ENCODE measurements at places on chromosomes 3 and 15.
A peak's percentile ranks its signal among the peaks of the same experiment; 100 is the strongest.

GRCh38 chr3:13637953-13638352 is 89.0 kb downstream of the FBLN2 start:
- DNase-seq = no peak

- DNase-seq = no peak
These were observed 5.1 kb downstream of the SLC24A1 start for GRCh38 chr15:65626856-65627255.

GRCh38 chr3:22377421-22377820 is 626.4 kb upstream of the ZNF385D start:
- DNase-seq = no peak

GRCh38 chr3:105316331-105316730 is 50.4 kb upstream of the ALCAM start:
- no peak for DNase-seq

DNA sequence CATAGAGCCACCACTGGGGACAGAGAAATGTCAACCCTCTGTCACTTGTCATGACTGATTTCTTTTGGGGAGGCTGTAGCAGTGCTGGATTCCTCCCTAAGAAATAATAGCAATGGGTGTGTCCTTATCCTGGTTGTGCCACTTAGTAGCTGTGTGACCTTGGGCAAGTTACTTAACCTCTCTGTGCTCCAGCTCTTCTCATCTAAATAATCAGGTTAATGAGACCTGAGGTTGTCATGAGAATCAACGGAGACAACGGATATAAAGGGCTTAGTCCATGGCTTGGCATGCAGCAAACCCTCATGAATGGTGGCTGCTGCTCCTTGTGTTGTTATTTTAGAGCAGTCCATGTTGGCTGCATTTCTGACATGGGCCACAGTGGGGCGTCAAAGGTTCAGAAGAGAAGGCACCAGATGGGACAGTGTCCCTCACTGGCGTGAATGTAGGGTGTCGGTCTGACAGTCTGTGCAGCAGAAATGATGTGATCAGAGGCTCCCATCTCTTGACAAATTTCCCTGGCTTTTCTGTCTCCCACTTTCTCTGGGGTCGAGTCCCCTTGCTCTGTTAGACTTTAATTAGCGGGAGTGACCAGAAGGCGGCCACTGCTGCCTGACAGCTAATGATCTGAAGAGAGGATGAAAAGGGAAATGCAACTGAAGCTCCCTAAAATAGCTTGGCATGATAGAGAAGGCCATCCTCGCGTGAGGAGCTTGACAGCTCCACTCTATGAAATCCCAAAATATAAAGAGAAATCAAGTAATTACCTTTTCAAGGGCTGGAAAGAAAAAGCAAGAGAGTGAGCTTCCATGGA is 209.4 kb downstream of the CADPS start:
- DNase-seq = peak; percentile 75

- no peak for DNase-seq
These were observed 20.0 kb upstream of the CMTM7 start for GRCh38 chr3:32371461-32372212.

DNA sequence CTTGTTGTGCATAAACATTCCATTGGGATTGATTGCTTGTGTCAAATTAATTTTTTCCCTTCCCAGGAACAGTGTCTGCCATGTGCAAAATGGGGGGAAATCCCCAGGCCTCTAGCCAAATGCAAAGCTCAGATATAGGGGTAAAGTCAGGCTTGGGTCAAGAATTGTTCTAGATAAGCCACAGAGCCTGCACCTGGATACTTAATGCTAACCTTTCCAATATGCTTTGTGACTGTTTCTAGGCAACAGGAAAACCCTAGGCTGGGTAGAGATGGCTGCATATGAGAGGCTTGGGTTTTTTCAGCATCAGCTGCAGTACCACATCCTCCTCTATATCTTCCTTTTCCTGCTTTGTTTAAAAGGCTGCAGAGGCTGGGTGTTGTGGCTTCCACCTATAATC is 61.9 kb upstream of the ROPN1 start:
- no peak for DNase-seq

DNA sequence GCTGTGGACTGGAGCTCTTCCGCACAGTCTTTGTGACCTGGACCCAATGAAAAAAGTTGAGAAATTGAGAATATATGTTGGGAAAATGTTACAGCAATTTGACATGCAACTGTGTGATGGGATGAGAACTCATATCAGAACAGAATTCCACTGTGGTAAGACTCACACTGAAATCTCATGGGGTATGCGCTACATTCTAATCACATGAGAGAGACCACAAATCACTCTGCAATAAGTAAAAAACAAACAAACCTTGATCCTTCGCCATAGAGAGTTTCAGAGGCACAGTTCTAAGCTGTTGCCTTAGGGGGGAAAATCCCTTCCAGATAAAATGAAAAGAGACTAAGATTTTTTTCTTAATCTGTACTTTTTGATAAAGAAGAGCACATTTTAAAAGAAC is 37.3 kb downstream of the LMCD1 start:
- no peak for DNase-seq

DNA sequence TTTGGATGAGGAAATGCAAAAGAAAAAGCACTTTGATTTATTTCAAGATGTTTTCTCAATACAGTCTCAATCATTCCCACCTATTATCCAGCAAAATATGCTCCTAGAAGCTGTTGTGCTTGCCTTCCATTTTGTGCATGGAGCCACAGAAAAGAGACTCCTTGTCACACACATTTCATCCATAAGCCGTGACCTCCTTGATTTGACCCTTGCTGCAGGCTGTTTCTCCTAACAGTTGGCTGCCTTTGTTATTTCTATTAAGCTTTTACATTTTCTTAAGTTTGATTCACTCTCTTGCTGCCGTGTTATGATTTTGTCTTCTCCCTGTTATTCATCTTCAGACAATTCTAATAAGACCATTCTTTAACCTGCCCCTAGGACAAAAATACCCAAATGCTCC is 124.2 kb upstream of the PLAAT1 start:
- DNase-seq = no peak

GRCh38 chr15:80991421-80991820 is 1.8 kb upstream of the MESD start:
- DNase-seq = no peak

- no peak for DNase-seq
These were observed 26.6 kb downstream of the CGGBP1 start for GRCh38 chr3:88032245-88032644.

DNA sequence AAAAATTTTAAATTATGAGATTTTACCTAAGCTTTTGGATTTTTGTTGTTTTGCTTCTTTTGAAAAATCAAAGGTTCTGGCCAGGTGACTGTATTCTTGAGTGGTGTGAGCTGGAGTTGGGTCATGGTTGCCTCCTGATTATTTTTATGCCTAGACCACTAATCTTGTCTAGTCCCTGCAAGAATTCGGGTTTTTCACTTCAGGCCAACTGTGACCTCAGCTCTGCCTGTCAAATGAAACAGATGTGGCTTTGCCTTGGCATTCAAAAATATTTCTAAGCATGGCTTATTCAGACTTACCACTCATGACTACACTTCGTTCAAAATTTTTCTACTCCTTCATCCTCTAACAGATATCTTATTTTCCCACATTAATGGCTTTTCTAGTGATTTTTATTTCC is 25.4 kb upstream of the CDV3 start:
- DNase-seq = no peak

DNA sequence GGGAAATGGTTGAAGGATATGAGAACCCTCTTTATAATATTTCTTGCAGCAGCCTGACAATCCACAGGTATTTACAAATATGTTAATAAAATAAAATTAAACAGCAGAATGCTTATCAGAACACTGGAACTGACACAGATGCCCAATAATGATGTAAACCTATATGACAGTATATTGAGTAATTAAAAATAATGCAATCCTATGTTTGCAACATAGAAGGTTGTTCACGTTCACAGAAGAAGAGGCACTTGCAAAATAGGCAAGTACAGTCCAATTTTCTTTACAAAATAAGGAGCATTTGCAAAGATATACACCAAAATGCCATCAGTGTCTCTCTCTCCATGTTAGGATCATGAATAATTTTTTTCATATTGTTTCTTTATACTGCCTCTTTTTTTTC is 397.0 kb upstream of the WNT5A start:
- no peak for DNase-seq

- no peak for DNase-seq
These were observed 92.9 kb downstream of the UBE3A start for GRCh38 chr15:25345943-25346342.

GRCh38 chr15:34597316-34597715 is 13.9 kb upstream of the GOLGA8B start:
- DNase-seq = no peak

DNA sequence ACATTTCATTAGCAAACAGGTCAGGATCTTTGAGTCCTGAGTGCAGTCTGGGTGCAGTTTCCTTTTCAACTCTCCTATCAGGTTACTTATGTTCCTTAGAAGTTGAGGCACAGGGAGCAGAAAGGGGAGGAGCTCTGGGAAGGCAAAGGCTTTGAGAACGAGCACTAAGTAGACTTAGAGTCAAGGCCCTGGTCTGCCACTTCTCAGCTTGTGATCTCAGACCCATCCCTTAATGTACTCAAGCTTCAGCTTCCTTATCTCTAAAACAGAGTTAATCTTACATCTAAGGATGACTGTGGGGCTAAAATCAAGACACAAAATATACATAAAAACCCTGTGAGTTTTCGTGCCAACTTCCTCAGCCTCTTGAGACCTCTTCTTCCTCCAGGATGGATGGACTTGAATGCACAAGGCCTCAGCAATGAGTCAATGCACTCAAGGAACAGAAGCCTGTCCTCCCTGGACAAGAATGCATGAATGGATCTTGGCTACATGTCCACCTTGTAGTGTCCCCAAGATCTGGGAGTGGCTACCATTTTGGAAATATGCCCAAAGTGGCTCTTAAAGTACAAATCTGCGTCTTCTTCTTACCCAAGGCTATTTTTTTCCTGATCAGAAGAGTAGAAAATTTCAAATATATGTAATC is 105.1 kb downstream of the WDR76 start:
- no peak for DNase-seq

GRCh38 chr3:175731543-175731942 is 872.4 kb downstream of the NAALADL2 start:
- DNase-seq = no peak

DNA sequence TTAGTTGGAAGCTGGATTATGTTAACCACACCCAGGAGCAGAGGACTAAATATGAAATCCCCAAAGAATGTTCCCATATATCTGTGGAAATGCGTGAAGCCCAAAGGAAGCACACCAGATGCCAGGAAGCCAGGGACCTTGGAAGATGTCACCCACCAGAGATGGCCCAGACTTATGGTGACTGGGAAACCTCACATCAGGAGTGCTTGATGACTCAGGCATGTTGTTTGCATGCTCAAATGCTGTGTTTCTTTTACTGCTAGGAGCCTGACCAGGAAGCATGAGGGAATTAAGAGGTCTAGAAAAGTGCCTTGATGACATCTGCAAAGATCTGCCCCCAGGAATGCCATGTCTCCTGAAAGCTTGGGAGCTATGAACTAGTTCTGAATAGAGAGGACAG is 109.0 kb upstream of the SLC2A2 start:
- no peak for DNase-seq

DNA sequence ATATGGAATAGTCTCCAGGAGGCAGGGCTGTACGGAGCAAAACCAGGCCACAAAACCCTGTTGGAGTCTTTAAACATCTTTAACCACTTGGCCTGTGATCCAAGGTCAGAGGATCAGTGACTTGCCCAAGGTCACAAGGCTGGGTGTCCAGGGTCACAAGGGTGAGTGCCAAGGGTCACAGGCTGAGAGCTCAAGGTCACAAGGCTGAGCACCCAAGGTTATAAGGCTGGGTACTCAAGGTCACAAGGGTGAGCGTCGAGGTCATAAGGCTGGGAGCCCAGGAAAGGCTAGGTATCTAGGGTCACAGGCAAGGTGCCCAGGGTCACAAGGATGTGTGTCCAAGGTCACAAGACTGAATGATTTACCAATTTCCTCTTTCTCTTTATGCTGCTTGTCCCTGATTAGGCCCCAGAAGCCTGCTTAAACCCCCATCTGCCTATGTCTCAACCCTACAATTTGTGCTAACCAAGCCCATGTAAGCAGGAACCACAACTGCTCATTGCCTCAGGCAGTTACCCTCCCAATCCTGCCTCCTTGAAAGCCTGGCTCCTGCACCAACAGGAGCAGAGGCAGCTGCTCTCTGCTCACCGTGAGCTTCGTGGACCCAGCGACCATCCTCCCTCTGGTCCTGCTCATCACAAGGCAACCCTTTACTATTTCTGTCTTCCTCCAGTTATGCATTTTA is 51.5 kb downstream of the MGLL start:
- DNase-seq = no peak

GRCh38 chr3:70943886-70944285 is 631.4 kb upstream of the MDFIC2 start:
- DNase-seq = no peak

- DNase-seq = no peak
These were observed 28.3 kb downstream of the GAP43 start for GRCh38 chr3:115651599-115651998.

GRCh38 chr15:52039925-52040781 is 21.1 kb downstream of the MAPK6 start:
- DNase-seq = no peak

GRCh38 chr3:188053036-188053340 is 101.0 kb upstream of the LPP start:
- no peak for DNase-seq

DNA sequence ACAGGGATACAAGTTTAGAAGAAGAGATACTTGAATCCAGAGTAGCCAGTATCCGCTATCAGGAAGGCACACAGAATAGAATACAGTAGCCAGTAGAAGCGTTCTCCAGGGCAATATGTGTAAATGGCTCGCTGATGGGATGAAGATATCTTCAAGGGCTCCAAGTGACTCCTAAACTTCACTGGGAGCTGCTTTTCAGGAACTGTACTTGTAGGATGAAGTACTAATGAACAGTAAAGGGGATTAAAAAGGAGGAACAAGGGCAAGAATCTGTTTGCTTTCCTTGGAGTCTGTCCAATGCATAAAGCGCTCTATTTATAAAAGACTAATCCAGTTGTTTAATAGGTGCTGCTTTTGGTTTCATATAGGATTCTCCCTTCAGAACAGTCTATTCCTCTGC is 78.4 kb downstream of the THRB start:
- DNase-seq = no peak

GRCh38 chr3:153001210-153002078 is 160.6 kb upstream of the RAP2B start:
- no peak for DNase-seq

DNA sequence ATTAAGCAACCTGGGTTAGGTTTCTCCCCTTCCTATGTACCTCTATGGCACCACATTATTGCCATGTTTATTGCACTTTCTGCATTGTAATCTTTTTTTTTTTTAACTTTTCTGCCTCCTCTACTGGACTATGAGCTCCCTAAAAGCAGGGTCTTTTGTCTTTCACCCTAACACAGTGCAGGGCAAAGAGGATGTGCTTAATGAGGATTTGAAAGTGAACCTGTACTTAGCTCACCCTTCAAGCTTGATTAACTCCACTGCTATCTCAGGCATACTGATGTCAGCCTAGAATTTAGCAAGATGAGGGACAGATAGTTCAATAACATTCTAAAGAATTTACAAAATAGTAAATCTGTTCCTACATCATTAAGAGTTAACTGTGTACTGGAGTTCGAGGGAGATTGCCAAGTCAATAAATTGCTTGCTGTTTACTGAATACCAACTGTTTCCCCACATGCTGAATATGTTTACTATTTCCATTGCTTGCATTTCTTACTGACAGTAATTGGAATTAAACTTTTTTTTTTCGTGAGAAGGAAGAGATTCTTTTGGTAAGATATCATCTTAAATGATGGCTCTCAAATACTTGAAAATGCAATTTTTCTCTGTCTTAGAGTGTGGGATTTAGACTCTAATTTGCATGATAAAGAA is 15.7 kb upstream of the PPARG start:
- no peak for DNase-seq
